ENCODE measurements at places on chromosomes 13 and 19.
A peak's percentile ranks its signal among the peaks of the same experiment; 100 is the strongest.

DNA sequence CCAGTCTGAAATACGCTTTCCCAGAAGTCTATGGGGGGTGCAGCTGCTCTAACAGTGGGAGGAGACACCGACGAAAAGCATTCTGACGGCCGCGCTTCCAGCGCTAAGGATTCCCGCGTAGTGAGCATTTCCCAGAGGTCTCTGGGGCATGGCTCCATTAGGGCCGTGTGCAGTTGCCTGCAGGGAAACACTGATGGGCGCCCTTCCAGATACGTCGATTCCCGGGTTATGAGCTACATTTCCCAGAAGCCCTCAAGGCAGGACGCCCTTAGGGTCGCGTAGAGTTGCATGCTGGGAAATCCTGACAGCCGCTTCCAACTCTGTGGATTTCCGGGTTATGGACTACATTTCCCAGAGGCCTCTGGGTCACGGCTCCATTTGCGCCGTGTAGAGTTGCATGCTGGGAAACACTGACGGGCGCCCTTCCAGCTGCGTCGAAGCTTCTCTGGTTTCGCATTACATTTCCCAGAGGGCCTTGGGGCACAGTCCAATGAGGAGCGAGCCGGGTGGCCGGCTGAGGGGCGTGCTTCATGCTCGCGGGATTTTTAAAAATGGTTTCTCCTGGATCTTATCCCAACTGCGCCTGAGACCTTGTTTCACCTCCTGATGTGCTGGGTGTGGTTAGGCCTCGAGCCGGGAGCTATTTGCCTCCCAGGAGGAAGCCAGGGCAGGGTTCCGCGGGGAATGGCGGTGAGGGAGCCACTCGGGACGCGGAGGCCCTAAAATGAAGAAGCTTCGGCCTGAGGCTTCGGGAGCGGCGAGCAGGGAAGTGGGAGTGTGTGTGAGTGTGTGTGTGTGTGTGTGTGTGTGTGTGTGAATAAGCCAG lies 17.2 kb upstream of the ZNF331 start:
- H3K4me1 ChIP-seq, result peaks cover 7% of the 10 kb centered on the region
- H3K27ac ChIP-seq, result peak overlapping the region; percentile 66
- no peaks in the 10 kb centered on the region for H3K27me3 ChIP-seq
- H3K4me3 ChIP-seq, result peak overlapping the region; percentile 98

DNA sequence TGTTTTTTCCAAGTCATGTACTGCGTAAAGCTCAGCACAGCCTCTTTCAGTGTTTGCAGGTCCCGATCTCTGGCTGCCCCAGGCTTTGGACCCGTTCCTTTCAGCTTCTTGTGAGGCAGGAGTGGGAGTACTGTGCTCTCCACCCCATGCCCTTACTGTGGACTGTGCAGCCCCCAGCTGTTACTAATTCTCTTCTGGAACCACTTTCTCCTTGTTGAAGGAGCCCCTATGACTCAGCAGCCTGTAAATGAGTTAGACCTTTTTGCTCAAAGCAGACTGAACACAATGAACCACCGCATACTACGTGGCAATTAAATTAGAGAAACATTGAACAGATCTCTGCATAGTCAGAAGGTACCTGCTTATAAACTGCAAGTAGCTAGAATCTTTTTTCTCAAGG lies 39.0 kb downstream of the SERTM1 start:
- no peaks in the 10 kb centered on the region for H3K27me3 ChIP-seq
- H3K27ac ChIP-seq, result no peak overlapping the region

GRCh38 chr19:16064209-16064889 lies 11.9 kb upstream of the TPM4 start:
- peaks cover 1% of the 10 kb centered on the region for H3K4me1 ChIP-seq
- H3K36me3 ChIP-seq, result no peaks in the 10 kb centered on the region
- H3K27me3 ChIP-seq, result no peaks in the 10 kb centered on the region
- DNase-seq, result no peak
- no peak overlapping the region for H3K27ac ChIP-seq

DNA sequence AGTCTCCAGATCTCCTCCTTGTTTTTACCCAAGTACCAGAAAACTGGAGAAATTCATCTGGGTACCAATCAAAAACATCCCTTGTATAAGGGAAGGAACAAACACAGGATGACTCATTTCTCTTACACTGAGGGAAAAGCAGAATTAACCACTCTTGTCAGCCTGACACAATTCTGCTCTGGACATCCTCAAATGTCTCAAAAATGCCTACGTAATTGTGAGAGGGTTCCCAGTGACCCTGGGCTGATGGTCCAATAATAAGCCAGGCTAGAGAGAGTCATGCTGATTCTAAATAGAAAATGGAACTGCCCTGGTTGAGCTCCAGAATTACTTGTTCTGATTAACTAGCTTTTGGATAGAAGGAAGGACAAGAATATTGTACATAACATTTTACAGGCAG lies 14.5 kb downstream of the ZNF708 start:
- H3K4me3 ChIP-seq, result no peak overlapping the region
- H3K36me3 ChIP-seq, result no peaks in the 10 kb centered on the region
- H3K27me3 ChIP-seq, result no peaks in the 10 kb centered on the region
- no peak for DNase-seq
- no peaks in the 10 kb centered on the region for H3K4me1 ChIP-seq

DNA sequence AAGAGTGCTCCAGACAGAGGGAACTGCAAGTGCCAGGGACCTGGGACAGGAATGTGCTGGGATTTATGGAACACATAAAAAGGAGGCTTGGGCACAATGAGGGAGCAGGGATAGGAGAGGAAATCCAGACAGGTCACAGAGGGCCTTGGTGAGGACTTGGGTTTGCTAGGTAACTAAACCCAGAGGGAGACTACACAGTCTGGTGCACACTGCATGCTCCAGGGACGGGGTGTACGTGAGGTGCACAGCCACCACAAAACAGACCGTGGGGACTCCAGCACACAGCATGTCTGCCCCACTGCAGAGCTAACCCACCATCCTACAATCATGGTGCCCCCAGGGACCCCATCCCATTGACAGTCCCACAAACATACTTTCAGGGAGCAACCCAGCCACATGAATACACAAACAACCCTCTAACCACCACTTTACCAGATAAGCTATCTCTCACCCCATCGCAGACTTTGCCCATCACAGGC lies 5.5 kb upstream of the ZFP36 start:
- H3K4me1 ChIP-seq, result peaks cover 69% of the 10 kb centered on the region
- H3K36me3 ChIP-seq, result no peaks in the 10 kb centered on the region
- H3K27me3 ChIP-seq, result no peaks in the 10 kb centered on the region
- no peak for DNase-seq
- H3K4me3 ChIP-seq, result no peak overlapping the region
- H3K27ac ChIP-seq, result peak overlapping the region; percentile 100

- H3K4me3 ChIP-seq, result no peak overlapping the region
- no peaks in the 10 kb centered on the region for H3K27me3 ChIP-seq
- no peak for DNase-seq
- no peaks in the 10 kb centered on the region for H3K36me3 ChIP-seq
- no peaks in the 10 kb centered on the region for H3K4me1 ChIP-seq
- H3K27ac ChIP-seq, result no peak overlapping the region
These were observed 62.3 kb upstream of the UQCRFS1 start for GRCh38 chr19:29275266-29275665.

GRCh38 chr19:47098608-47099007 lies 15.0 kb downstream of the ZC3H4 start:
- no peaks in the 10 kb centered on the region for H3K27me3 ChIP-seq
- H3K36me3 ChIP-seq, result peaks cover 7% of the 10 kb centered on the region
- no peak for DNase-seq

- H3K27ac ChIP-seq, result no peak overlapping the region
- DNase-seq, result no peak
- no peak overlapping the region for H3K4me3 ChIP-seq
- no peaks in the 10 kb centered on the region for H3K4me1 ChIP-seq
- no peaks in the 10 kb centered on the region for H3K27me3 ChIP-seq
These were observed 523.0 kb upstream of the NBEA start for GRCh38 chr13:34419025-34419424.

- H3K4me1 ChIP-seq, result peaks cover 21% of the 10 kb centered on the region
- H3K27ac ChIP-seq, result peak overlapping the region; percentile 10
- no peak for DNase-seq
- no peaks in the 10 kb centered on the region for H3K36me3 ChIP-seq
- no peak overlapping the region for H3K4me3 ChIP-seq
- H3K27me3 ChIP-seq, result no peaks in the 10 kb centered on the region
These were observed 8.1 kb upstream of the MRPS31 start for GRCh38 chr13:40779049-40779448.

DNA sequence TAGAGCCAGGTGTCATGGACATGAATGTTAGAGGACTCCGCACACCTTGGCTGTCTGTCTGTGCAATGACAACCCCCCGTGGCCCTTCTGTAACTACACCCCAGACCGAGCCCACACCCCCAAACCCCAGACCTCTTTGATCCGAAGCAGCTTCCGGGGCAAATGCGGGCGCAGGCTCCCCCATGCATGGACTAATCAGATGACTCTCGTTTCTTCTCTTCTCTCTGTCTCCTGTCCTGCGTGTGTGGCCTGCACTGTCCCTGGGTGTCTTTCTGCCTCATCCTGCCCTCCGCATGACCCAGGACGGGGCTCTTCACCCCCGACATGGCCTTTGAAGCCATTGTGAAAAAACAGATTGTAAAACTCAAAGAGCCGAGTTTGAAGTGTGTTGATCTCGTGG lies 38.9 kb downstream of the TMED1 start:
- H3K27me3 ChIP-seq, result no peaks in the 10 kb centered on the region
- peak overlapping the region; percentile 19 for H3K4me3 ChIP-seq
- H3K36me3 ChIP-seq, result peaks cover 49% of the 10 kb centered on the region
- peak; percentile 60 for DNase-seq
- peak overlapping the region; percentile 94 for H3K27ac ChIP-seq

DNA sequence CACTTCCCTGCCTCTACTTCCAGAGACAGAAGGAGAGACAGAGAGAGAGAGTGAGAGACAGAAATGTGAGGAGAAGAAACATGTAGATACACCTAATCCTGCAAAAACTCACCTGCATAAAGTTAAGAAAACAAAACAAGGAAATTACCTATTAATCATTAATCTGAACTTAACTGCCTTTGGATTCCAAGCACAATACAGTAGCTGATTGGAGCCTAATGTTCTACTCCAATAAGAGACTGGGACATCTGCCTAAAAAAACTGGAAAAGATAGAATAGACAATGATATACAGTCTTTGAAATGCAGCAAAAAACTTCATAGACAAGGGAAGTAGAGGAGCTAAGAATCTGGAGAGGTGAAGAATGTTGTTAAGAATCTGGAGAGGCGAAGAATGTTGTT lies 910.2 kb upstream of the SLC10A2 start:
- no peak overlapping the region for H3K27ac ChIP-seq
- H3K4me3 ChIP-seq, result no peak overlapping the region
- no peaks in the 10 kb centered on the region for H3K27me3 ChIP-seq
- no peak for DNase-seq
- no peaks in the 10 kb centered on the region for H3K4me1 ChIP-seq

- no peaks in the 10 kb centered on the region for H3K4me1 ChIP-seq
- H3K27ac ChIP-seq, result no peak overlapping the region
- no peak for DNase-seq
- no peaks in the 10 kb centered on the region for H3K36me3 ChIP-seq
These were observed 393.3 kb downstream of the DIAPH3 start for GRCh38 chr13:59770451-59770850.

DNA sequence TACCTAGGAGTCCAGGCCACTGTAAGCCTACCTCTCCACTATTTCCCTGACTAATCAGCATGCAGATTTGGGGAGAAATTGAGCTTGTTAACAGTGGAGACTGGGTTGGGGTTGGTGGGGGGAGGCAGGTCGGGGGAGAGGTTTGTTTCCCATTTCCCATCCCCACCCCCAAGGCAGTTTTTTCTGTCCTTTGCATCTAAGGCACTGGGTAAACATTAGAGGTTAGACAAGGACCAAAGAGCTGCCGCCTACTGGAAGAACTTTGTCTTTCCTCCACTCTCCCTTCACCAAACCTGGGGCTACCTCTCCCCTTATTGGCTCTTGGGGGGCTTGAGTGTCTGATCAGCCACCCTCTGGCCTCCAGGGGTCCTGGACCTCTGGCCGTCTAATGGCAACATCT lies 953 bp downstream of the KCNN4 start:
- H3K27ac ChIP-seq, result peak overlapping the region; percentile 72
- no peaks in the 10 kb centered on the region for H3K27me3 ChIP-seq
- no peak for DNase-seq
